COR-L47 (cell line): ENCODE measurements at places on chromosomes 5 and 9.

DNA sequence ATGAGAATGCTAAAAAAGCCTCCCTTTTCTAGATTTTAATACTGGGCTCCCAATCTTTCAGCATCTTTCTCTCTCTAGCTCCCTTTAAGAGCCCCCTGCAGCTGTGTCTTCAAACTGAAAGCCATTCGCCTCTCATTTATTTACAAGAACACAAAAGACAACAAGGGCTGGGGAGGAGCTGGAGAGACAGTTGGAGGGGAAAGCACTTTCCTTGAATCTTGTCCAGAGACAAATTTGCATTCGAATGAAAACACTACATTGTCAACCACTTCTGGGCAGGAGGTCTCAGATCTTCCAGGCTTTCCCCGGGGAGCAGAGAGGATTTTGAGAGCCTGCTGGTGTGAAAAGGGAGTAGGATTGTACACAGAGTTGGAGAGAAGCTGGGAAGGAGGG is 518.3 kb downstream of the CTNND2 start:
- DNase-seq: no peak

DNA sequence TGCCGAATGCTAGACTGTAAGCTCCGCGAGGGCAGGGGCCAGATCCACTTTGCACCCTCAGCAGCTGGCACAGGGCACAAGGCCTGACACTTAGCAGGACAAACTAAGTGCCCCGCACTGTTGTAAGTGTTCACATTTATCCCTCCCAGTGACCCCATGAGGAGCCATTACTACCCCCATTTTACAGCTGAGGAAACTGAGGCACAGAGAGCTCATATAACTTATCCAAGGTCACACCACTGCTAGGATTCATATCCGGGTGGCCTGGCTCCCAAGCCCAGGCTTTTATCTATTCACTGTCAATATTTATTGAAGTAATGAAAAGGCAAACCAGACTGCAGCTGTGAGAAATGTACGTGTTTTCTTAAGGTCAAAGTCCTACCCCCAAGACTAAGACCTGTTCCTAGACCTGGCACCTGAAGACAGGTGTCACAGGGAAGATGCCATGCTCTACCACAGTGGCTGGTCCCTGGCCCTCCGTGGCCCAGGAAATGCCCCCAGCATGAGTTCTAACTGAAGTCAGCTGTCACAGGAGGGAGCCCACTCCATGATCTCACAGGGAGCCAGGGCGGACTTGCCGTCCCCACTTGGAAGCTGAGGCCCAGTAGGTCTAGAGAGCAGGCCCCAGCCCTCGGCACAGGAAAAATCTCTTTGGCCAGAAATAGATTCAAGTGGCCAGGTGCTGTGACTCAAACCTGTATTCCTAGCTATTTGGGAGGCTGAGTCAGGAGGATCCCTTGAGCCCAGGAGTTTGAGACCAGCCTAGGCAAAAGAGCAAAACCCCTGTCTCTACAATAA is 74.7 kb upstream of the IL17B start:
- no peak for DNase-seq

GRCh38 chr9:137816531-137817235 is 60.9 kb upstream of the CACNA1B start:
- DNase-seq: no peak

GRCh38 chr9:88723751-88724150 is 188.8 kb downstream of the NXNL2 start:
- no peak for DNase-seq

DNA sequence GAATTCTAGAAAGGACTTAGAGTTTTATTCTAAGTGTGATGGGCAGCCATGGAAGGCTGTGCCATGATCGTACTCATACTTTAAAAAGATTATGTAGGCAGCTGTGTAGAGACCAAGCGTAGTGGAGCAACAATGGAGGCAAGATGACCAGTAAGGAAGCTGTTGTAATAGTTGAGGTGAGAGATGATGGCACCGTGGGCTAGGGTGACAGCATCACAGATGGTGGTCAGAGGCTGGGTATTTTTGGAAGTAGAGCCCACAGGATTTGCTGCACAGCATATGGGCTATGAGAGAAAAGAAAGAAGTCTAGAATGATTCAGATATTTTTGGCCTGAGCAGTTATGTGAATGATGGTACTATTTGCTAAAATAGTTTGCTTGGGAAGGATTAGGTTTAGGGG is 7.7 kb downstream of the ARHGAP26 start:
- no peak for DNase-seq

DNA sequence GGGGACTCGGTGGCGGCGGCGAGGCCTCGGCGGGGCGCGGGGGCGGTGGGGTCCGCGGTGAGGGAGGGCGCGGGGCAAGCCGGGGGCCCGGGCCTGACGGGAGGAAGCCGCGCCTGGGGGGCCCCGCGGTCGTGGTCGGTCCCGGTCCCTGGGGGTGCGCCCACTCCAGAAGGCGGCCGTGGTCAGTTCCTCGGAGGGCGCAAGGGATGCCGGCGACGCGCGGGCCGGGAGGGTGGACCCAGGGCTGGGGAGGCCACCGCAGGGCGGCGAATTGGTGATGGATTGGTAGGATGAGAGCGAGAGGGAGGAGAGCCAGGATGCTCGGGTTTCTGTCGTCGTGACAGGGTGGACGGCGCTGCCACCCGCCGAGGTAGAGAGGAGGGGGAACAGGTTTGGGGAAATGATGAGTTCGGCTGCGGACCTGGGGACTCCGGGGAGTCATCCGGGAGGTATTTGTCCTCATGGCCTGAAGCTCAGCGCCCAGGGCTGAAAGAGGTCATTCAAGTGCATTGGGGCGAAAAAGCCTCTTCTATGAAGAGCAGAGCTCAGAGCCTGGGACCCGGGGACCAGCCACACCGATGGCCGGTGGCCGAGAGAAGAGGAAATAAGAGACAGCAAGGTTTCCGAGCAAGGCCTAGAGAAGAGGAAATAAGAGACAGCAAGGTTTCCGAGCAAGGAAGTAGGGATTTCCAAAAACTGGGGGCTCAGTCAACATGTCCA is 557 bp downstream of the GNG10 start:
- DNase-seq: peak; percentile 18

DNA sequence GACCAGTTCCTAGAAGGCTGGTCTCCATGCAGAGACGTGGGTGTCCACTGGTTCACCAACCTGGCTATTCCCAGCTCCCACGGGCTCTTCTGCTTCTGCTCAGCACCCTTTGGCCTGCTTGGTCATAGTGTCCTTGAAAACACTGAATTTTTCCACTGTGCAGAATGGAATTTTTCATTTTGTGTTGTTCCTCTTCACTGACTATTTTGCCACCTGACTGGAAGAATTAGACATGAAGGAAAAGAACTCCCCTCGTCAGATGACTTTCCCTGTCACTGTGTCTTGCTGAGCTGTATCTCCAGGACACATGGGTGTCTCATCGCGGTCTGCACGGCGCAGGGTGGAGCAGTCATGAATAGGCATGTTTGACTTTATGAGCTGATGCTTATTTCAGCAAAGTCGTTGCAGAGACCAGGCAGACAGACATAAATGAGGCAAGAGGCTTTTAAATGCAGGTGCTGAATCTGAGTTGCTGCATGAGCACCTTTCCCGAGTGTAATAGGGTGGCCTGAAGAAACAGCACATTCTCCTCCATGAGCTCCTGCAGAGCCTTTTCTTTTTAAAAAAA is 50.2 kb upstream of the SEMA4D start:
- no peak for DNase-seq

DNA sequence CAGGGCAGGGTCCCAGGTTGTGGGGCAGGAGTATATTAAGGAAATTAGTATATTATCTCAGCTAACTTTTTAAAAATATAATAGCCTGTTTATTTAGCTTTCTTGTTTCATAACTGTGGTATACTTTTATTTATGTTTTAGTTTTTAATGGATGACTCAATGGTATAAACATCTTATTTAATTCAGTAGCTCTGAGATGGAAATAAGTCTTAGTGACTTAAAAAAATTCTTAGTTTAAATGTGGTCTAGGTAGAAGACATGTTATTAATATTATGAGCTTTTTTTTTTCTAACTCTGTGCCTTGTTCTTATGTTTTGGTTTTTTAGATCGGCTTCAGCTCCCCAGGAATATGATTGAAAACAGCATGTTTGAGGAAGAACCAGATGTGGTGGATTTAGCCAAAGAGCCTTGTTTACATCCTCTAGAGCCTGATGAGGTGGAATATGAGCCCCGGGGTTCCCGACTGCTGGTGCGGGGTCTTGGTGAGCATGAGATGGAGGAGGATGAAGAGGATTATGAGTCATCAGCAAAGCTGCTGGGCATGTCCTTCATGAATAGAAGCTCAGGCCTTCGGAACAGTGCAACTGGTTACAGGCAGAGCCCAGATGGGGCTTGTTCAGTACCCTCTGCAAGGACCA is 43.1 kb downstream of the LNPEP start:
- no peak for DNase-seq

DNA sequence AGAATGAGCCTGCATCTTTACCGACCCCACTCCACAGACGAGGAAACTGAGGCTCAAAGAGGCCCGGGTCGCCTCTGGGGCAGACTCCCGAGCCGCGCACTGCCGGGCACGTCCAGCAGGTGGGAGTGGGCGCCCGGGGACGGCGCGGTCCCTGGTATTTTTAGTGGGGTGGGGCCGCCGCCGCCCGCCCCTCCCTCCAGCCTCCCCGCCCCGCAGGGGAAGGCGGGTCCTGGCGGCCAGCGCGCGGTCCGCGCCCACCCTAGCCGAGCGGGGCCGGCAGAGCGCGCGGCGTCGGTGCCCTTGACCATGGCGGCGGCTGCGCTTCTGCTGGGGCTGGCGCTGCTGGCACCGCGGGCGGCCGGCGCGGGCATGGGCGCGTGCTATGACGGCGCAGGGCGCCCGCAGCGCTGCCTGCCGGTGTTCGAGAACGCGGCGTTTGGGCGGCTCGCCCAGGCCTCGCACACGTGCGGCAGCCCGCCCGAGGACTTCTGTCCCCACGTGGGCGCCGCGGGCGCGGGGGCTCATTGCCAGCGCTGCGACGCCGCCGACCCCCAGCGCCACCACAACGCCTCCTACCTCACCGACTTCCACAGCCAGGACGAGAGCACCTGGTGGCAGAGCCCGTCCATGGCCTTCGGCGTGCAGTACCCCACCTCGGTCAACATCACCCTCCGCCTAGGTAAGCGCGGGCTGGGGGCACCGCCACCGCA is at the start of gene LAMC3:
LAMC3 (plus strand) TSS at position 266 of the 710 bp plus-strand sequence; CDS start at position 307, 41 bp downstream.
- DNase-seq: peak; percentile 64

DNA sequence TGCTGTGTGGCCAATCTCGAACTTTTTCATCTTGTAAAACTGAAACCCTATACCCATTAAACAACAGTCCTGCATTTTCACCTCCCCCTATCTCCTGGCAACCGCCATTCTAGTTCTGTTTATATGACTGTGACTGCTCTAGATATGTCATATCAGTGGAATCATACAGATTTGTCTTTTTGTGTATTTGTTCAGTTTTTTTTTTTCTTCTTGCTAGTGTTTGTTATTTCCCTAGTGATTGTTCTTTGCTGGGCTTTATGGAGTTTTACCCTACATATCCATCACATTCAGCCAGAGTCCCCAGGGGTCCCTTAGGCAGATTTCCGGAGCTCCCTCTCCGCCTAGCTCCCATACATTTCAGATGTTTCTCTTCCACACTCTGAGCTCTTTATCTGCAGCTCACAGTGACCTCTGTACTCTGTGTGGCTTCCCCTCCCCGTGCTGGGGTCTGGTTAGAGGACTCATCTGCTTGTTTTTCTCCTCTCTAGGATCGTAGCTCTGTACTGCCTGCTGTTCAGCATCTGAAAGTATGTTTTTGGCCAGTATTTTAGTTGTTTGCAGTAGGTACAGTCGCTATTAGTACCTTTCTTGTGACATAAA is 25.1 kb upstream of the CARTPT start:
- DNase-seq: no peak

DNA sequence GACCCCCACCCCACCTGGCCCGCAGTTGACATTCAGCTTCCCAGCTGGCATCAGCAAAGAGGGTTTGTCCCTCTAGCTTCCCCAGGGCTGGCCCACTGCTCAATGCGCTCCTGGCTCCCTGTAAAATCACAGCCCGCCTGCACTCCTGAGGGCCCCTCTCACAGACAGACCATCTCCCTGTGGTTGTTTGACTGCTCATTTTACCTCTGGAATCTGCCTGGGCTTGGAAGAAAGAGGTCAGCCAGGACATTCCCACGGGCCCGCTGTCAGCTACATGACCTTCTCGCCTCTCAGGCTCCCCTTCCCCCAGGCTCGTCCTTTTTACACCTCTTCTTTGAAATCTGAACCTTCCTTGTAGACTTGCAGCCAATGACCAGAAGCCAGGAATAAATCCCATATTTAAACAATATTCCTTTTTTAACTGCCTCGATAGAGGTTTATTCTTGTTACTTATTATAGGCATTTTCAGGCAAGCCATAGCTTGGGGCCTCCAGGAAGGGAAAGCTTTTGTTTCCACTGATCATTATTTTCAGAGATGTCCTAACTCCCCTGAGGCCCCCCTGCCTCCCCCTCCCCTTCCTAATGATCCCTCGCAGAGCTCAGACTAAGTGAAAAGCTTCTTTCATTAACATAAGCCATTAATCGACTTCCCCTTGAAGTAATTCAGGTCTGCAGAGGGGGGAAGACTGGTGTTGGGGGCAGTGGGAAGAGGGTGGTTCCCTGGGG is 76.3 kb upstream of the IQGAP2 start:
- DNase-seq: no peak

DNA sequence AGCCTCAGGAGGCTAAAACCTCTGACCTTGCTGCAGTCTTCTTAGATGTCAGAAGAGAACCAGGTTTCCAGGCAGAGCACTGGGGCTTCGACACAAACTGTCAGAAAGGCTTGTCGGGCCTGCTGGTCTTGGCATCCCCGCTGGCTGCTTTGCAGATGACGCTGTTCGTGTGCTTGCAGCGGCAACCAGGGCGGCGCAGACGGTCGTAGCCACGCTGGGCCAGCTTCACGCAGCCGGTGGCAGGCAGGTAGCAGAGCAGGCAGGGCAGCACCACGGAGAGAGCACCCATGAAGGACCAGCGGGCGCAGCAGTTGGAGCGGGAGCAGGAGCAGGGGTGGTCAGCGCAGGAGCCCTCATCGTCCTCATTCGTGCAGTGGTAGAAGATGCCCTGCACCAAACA is 10.7 kb downstream of the SPRY4 start:
- DNase-seq: no peak

GRCh38 chr9:136538599-136539426 is 7.0 kb downstream of the NOTCH1 start:
- no peak for DNase-seq

DNA sequence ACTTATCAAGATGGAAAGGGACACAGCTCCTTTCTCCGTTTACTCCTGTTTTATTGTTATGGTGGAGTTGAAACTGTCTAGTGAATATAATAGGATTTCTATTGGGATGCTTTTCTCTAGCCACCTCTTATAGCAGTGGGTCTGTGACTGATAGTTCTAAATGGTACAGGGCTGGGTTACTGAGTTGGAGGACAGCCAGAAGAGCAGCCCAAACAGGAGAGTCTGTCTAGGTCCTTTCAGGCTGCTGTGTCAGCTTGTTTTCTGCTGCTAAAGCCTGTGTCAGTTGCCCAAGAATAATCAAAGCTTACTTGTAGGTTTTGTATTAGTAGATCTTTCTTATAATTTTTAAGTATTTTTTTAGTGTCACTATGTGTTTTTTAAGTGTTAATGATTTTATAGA is 356.0 kb upstream of the SEMA6A start:
- no peak for DNase-seq

GRCh38 chr9:90100014-90100413 is 495.2 kb downstream of the GADD45G start:
- peak; percentile 17 for DNase-seq
